ENCODE measurements at places on chromosomes 6 and 20.
A peak's percentile ranks its signal among the peaks of the same experiment; 100 is the strongest.

- no peak for DNase-seq
Observed at GRCh38 chr6:101613556-101613955, 220.0 kb downstream of the GRIK2 start.

DNA sequence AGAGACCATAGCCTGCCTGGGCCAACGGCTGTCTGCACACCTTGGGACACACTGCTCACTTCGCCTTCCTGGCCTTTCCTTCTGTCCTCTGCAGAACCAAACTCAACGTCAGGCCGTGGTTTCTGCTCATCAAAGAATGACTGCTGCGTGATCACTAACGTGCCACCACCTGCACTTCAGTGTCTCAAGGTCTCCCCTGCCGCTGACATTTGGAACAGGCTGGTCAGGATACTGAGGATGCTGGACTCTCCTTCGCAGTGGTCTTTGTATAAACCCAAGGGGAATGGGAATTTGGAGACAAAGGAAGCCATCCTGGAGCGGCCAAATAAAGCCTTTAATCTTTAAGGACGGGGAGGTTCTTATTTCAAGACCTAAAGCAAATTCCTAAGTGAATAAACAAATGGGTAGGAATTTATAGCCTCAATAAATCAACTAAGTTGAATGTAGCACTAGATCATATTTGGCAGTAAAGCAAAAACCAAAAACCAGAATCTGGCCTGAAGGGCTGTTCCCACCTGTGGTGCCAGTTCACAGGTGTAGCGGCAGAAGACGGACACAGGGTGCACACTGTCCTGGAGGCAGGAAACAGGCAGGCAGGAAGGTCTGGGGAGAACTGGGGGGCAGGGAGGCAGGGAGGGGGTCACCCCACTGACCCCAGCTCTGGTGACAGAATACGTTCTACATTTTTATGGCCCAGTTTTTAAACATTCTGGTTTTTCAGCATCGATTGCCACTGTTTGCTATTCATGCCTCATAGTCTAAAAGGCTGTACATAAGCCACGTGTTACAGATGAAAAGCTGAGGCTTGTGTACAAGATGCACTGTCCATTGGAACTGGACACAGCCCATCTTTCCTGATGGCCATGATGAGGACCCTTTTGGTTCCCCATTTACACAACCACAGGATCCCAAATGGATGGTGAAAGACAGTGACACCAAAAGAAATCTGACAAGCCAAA, 36.6 kb downstream of the ABHD12 start:
- no peak for DNase-seq

- no peak for DNase-seq
Observed at GRCh38 chr6:97067045-97067444, 142.5 kb downstream of the KLHL32 start.

DNA sequence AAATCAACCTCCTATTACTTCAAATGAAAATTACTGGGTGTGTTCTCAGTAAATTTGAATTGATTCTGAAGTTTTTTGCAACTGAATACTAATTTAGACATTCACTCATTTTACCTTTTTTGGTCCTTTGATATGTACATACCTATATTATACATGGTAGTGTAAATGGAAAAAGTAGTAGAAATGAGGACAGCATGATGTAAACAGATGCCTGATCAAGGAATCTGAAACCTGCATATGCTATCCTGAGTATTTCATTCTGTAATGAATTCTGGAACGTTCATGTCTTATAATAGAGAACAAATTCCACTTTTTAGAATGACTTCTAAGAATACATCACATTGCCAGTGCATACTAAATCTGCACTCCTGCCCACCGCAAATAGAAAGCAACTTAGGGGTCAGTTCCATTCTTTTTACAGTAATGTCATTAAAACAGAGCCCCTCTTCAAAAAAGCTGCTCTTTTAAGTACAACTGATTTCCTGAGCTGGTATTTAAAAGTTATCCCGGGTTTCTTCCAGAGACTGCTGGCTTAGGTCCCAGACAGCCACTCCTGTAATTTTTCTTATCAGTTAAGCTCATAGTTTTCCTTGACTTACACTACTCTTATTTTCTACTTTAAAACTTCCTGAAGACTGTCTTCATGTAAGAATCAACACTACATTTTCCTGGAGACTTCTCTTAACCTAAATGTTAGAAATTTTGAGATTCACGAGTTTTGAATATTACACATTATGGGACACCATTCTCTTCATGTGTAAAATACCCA, 48.4 kb downstream of the MAP3K7 start:
- DNase-seq = no peak

GRCh38 chr20:49796600-49797343, 15.9 kb upstream of the SLC9A8 start:
- no peak for DNase-seq

DNA sequence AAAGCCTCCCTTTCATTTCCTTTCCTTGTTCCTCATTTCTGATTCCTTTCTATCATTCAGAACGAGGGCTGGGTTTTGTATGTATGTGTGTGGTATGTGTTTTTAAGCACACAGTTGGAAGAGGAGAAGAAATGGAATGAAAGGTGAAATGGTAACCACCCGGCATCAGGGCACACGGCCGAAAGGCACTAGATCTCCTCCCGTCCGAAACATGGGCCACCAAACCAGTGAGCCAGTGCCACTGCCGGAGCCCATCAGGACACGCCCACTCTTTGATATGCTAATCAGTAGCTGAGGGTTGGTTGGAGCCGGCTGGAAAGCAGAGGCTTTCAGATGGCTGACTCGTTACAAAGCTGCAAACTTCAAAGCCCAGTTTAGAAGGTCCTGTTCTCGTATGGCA, 228.6 kb upstream of the JARID2 start:
- peak; percentile 29 for DNase-seq

DNA sequence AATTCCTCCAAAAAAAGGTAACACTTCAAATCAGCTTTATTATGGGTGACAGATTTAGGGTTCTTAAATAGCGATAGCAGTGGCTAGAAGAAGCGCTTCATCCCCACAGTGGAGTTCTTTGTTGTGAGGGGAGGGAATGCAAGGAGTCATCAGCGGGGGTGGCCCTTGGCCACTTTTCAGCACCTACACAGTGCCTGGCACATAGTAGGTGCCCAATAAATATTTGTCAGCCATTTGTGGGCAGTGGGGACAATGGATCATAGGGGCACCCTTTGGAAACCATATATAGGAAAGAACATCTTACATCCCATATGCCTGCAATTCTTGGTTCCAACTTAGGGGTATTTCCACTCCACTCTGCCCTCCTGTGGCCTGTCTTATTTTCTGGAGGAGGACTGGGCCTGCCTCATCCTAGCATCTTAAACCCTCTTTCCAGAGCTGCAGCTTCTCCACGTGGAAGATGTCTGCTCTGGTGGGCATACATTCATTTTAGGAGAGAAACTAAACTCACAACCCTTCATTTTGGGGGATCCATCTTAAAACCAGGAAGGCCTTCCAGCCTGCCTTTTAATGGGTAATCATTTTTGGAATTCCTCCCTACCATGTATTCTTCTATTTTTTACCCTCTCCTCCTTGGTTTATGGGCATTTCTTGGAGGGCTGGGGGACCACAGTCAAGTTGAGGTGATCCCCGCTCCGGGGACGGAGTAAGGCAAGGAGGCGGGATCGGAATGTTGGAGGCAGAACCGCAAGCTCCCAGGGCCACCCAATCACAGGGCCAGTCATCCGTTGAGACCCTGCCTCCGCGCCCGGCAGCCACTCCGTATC, 2.6 kb upstream of the GPSM3 start:
- DNase-seq = no peak

GRCh38 chr6:75906871-75907270, 157.8 kb downstream of the MYO6 start:
- DNase-seq = no peak

DNA sequence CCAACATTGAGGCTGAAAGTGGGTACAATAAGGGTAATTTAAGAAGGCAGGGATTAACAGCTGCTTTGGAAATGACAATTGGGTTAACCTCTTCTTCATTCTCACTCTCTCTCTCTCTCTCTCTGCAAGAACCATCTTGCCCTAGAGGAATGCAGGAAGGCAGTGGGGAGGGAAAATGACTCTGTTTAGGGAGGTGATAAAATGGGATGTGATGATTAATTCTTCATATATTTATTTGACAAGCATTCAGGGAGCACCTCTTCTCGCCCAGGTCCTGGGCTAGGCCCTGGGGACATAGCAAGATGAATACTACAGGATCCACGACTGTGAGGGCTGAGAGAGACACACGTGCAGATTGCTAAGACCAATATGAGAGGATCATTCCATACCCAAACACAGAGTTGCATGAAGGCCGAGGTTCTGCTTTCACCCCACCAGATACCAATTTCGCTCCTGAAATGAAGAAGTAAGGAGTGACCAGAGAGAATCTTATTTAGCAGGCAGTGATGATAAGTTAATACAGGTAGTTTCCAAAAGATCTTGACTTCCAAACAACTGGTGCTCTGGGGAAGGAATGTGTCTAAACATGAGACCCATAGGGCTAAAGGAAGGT, 13.3 kb upstream of the PTPN1 start:
- no peak for DNase-seq

DNA sequence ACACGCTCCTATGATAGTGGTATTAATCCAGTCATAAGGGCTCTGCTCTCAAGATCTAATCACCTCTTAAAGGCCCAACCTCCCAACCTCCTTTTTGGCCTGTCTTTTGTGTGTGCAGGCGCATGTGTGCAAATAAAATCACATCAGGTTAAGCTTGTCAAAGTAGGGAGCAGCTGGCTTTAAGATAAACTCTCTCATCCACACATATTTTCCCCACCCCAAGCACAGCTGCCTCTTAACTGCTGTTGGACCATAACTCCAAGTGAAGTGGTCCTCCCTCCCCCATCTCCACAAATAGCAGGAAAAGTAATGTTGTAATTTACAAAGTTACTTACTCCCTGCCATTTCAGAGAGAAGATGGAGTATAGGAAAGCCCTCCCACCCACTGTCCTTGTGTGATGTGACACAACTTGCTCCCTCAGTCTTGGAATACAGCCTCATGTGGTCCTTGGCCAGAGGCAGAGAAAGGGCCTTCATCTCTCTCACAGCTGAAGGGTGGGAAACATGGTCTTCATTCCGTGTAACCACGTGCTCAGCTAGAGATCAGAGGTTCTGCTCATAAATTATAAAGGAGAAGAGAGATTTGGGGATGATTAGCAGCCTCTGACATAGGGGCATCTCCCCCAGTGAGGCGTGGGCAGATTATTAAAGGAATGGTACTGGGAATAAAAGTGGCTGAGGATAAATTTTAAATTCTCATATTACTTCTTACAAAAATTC, 74.8 kb upstream of the TPD52L1 start:
- no peak for DNase-seq

- no peak for DNase-seq
Observed at GRCh38 chr6:167806061-167806700, 20.5 kb upstream of the AFDN start.

GRCh38 chr6:91744566-91744965, 1157.7 kb upstream of the MAP3K7 start:
- DNase-seq = no peak

DNA sequence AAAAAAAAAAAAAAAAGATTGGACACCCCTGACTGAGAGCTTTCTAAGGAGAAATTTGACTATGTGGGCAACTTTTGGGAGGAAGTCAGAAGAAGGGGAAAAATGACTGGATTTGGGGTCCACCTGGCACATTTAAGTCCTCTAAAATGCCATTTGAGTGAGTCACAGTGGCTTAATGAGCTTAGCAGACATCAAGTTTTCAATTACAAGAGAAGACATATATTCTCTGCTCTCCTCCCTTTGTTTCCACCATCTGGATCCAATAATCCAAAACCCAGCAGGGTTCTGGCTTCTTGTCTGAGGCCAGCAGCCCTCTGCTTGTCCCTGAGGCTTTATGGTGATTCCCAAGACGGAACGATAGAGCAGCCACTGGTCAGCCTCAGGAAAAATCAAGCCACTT, 6.9 kb downstream of the PI3 start:
- no peak for DNase-seq

DNA sequence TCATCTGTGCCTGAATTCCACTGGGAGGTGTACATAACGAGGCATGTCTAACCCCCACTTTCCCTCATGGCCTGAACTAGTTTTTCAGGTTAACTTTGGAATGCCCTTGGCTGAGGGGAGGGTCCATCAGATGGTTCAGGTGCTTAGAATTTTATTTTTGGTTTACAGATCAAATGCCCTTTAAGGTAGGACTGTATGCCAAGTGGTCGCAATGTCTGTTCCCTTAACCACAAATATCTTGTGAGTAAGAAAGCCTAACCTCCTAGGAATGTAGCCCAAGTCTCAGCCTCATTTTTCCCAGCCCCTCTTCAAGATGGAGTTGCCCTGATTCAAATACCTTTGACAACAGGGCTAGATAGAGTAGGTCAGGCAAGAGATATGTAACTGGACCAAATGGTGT, 78.4 kb downstream of the RNASET2 start:
- no peak for DNase-seq

- no peak for DNase-seq
Observed at GRCh38 chr6:106249658-106250057, 75.9 kb downstream of the ATG5 start.

DNA sequence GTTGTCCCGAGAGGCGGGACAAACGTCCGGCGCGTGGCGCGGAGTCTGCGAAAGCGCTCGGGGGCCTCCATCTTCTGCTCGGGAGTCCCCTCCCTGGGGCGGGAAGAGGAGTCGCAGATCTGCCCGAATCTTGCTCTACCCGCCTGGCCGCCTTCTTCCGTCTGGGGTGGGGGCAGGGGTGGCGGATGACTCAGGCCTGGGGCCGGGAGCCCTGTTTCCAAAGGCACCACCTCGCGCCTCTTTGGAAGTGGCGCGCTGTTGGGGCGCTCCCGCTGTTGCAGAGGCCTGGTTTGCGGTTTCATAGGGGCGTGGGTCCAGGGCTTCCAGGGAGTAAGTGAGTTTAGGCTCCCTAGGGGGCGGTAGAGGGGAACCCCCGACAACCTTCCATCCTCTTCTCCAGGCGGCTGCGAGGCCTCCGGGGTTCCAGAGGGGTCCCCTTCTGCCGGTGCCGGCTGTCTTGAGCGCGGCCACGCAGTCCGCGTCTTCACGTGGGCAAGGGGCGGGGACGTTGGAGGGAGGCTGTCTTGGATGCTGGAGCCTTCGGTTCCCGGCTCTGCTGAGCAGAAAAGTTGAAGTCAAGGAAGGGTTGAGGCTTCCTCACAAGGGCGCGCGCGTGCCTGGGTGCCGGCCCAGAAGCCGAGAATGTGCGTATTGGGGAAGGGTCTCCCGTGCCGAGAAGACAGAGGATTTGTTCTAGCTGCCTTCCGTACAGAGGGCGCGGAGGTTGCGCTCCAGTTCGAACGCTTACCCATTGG, 2.6 kb upstream of the TFAP2C start:
- no peak for DNase-seq

DNA sequence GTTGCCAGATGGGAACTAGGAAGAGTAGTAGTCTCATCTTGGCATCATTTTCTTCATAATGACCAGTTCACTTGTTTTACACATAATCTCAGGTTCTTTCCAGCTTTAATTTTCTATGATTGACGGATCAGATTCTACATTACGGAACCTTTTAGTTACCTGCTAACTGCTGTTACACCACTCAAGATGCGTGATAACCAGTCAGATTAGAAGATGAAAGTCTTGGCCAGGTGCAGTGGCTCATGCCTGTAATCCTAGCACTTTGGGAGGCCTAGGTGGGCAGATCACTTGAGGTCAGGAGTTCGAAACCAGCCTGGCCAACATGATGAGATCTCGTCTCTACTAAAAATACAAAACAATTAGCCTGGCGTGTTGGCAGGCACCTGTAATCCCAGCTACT, 92.5 kb downstream of the NCOA3 start:
- no peak for DNase-seq

- no peak for DNase-seq
Observed at GRCh38 chr6:144471986-144472385, 186.9 kb downstream of the UTRN start.

GRCh38 chr6:140845701-140846100, 1287.0 kb upstream of the GJE1 start:
- no peak for DNase-seq

- no peak for DNase-seq
Observed at GRCh38 chr20:43564993-43565757, 6.3 kb downstream of the SGK2 start.

- DNase-seq = no peak
Observed at GRCh38 chr6:158619922-158620801, 24.4 kb downstream of the DYNLT1 start.
